Stimulated activated CD4-positive, alpha-beta T cell treated with anti-CD3 and anti-CD28 coated beads, Interleukin-12 subunit alpha, Interleukin-12 subunit beta, amount 100 ng/mL, for 48 hours (primary cell): ENCODE measurements at places on chromosomes 2 and 18.
A peak's percentile ranks its signal among the peaks of the same experiment; 100 is the strongest.

DNA sequence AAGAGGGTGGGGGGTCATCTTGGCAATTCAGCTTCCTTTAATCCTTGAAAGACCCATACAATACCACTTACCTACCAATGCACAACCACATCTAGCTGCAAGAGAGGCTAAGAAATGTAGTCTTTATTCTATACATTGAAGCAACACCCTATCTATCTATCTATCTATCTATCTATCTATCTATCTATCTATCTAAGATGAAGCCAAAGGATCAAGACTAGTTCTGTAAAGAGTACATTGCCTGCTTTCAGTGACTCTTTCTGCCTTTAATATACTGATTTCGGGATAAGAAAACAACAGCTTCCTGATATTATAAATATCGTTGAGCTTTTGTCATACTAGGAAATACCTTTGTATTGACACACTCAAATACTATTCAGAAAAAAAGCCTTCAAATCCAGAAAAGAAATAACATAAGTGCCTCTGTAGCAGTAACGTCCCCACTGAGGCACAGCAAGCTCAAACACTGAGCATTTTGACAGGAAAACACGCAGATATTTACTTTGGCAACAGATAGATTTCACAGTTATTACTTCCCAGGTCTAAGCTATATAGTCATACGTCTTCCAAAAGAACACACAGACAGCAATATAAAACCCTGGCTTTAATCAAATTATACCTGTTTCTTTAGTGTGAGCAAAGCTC, 139.4 kb upstream of the SERTAD2 start:
- no peak for DNase-seq

- no peak for DNase-seq
Measured at GRCh38 chr2:55061523-55062344, 11.5 kb upstream of the RTN4 start.

DNA sequence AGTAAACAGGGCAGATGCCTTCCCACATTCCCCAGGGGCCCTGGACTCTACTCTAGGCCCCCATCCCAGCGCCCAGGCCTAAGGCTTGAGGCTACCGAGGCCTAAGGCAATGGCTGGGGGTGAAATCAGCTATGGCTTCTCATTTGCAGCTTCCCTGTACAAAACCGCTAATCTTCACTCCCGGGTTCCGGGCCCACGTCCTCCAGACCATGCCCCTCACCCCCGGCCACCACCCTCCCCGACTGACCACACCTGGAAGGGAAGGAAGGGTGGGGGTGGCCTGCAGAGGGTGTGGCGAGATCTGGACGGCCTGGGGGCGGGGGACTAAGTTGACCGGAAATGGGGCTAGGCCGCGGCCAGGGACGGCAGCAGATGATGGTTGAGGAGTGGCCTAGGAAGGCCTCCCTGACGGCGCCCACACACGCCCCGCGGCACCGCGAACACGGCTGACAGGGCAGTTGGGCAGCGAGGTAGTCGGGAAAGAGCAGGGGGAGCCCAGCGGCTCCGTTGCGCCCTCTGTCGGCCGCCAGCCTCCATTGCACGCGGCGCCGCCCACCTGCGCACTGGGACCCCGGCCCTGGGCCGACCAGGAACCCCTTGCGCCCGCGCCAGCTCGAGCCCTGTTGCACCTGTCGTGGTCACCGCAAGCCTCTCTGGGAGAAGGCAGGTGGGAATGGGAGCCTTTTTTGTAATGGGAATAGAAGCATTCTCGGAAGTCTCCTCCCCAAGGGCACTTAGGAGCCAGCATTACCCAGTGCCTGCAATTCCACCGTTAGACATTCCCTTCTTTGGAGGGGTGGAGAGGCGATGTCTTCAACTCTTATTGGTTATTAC, 117.1 kb upstream of the STPG4 start:
- DNase-seq, result peak; percentile 45

GRCh38 chr2:75464348-75464946, 96.3 kb downstream of the EVA1A start:
- no peak for DNase-seq

- DNase-seq, result no peak
Measured at GRCh38 chr2:75133621-75134570, 65.4 kb downstream of the TACR1 start.

GRCh38 chr2:203928849-203929248, 7.7 kb upstream of the ICOS start:
- DNase-seq, result no peak

GRCh38 chr2:28354920-28355520, 37.6 kb upstream of the FOSL2 start:
- DNase-seq, result no peak

- no peak for DNase-seq
Measured at GRCh38 chr2:27494284-27494943, 586 bp downstream of the FNDC4 start.

- no peak for DNase-seq
Measured at GRCh38 chr2:98015671-98016070, 19.9 kb upstream of the TMEM131 start.

GRCh38 chr18:3044931-3045698, 32.2 kb upstream of the LPIN2 start:
- no peak for DNase-seq

DNA sequence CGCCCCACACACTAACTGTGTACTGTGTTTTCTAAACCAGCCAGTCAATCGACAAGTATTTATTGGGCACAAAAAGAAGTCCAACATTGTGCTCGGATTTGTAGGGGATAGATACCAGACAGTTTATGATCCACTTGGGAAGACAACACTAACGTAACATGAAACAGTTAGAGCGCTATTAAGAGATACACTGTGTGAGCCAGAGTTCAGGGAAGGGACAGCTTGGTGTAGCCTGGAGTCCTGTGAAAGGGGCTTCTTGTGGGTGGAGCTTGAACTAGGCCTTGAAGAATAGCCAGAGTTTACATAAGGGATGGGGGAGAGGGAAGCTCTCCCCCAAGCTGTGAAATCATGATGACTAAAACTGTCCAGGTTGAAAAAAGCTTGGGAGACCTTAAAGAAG, 176.4 kb upstream of the TCF4 start:
- no peak for DNase-seq

DNA sequence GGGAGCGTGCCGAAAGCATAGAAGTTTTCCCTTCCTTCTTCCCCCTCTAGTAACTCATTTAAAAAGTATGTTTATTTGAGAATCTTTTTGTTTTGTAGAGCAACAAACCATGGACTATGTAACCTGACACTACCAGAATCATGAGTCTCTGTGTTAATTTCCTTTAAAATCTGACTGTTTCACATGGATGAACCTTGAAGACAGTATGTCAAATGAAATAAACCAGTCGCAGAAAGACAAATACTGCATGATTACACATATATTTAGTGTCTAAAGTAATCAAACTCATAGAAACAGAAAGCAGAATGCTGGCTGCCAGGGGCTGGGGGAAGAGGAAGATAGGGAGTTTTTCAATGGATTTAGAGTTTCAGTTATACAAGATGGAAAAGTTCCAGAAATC, 32.3 kb downstream of the PTPN2 start:
- DNase-seq, result no peak

- no peak for DNase-seq
Measured at GRCh38 chr2:188917632-188918031, 56.5 kb upstream of the COL3A1 start.

DNA sequence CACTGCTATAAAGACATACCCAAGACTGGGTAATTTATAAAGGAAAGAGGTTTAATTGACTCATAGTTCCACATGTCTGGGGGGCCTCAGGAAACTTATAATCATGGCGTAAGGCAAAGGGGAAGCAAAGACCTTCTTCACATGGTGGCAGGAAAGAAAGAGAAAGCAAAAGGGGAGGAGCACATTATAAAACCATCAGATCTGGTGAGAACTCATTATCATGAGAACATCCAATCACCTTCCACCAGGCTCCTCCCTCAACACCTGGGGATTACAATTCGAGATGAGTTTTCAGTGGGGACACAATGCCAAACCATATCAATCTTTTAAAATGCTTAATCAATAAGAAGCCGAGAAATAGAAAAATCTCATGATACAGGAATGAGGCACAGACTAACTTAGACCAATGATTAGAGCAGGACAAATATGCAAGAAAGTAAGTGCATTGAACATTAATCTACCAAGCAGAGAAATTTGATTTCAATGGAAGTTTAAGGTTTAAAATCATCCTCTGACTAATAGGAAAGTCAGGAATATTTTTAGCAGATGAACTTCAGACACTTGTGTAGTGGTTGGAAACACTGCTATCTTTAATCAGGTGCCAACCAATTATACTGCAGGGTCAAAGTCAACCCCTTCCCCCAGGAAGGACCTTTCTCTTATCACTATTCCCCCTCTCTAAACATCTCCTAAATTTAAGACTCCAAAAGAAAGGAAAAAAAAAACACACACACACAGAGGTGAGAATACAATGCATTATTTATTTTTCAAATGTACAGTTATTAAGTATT, 259.2 kb downstream of the IRS1 start:
- DNase-seq, result no peak
